ENCODE measurements at places on chromosomes 4 and X. TPM values are rescaled to one million over a fixed set of nuclear protein-coding genes. Genes with fewer than 3 reads are reported as not detected.

GRCh38 chrX:3006495-3006894, at the start of gene ARSH:
Gene ARSH, plus strand, starts transcription at chrX:3006546. Its CDS starts 67 bp downstream, at chrX:3006613.
- DNase-seq, result no peak
- no peak within 1 kb of the TSS for H3K27ac ChIP-seq
- no peaks in the 10 kb centered on the region for H3K4me1 ChIP-seq
- H3K36me3 ChIP-seq, result no peaks in the 10 kb centered on the region

- H3K27me3 ChIP-seq, result no peaks in the 10 kb centered on the region
- H3K27ac ChIP-seq, result no peak overlapping the region
- DNase-seq, result no peak
- H3K4me3 ChIP-seq, result no peak overlapping the region
Measured at GRCh38 chrX:22247169-22247568, 25.5 kb upstream of the CBLL2 start.

DNA sequence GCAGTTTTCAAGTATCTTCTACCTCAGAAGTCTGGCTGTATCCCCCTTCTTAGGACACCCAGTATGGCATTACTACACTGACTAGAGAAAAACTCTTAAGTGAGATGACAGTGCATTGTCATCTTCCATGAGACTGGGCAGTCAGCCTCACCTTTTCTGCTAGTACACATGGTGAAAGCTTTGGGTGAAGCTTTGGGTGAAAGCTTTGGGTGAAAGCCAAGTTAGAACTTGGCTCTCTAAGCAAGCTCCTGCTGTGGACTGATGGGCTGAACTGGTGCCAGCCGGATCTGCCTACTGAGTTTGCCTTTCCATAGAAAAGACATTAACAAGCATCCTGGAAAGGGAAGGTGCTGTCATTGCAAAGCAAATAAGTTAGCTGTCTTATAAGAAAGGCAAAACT, 8.8 kb downstream of the EPHA5 start:
- no peak overlapping the region for H3K27ac ChIP-seq
- no peaks in the 10 kb centered on the region for H3K4me1 ChIP-seq
- no peak overlapping the region for H3K4me3 ChIP-seq
- H3K36me3 ChIP-seq, result no peaks in the 10 kb centered on the region
- no peak for DNase-seq

GRCh38 chr4:4864443-4864939, 5.0 kb downstream of the MSX1 start:
- peaks cover 90% of the 10 kb centered on the region for H3K27me3 ChIP-seq
- H3K4me1 ChIP-seq, result peaks cover 11% of the 10 kb centered on the region
- peaks cover 5% of the 10 kb centered on the region for H3K36me3 ChIP-seq
- no peak for DNase-seq
- no peak overlapping the region for H3K4me3 ChIP-seq

Gene BEND2
- total RNA-seq, result 0.15 TPM

Measured in gastrocnemius medialis (tissue), 4 donors.